ENCODE measurements at places on chromosomes 3 and 15. TPM values are rescaled to one million over a fixed set of nuclear protein-coding genes. Genes with fewer than 3 reads are reported as not detected.

CCR9 gene
- total RNA-seq, result not detected

SH2D7 gene
- not detected for total RNA-seq

ADAMTS7 gene
- 0.49 TPM for total RNA-seq

IGSF11 gene
- not detected for total RNA-seq

PRSS50 gene
- not detected for total RNA-seq

ZDHHC23 gene
- total RNA-seq, result 1.7 TPM

CCRL2 gene
- total RNA-seq, result not detected

CAV3 gene
- not detected for total RNA-seq

FGF12 gene
- not detected for total RNA-seq
